ENCODE measurements at places on chromosomes 7 and 10.

DNA sequence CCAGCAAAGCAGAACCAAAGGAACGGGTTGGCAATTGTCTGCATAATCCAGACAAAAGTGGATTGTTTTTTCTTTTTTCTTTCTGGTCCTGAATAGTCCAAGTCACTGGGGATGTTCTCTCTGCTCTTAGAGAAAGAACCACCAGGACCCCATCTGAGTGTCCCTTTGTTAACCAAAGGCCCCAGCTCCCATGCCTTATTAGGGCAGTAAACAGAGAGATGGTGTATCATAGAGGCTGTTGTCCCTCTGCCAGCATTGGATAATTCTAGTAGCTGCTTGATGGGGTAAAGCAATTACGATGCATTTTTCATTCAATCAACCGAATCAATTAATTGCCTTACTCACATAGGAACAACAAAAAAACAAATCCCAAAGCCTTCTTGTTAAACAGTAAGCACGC is 213.0 kb downstream of the BUB3 start:
- DNase-seq: no peak

- DNase-seq: no peak
Observed at GRCh38 chr7:31256506-31256905, 84.0 kb downstream of the NEUROD6 start.

GRCh38 chr10:114810926-114811325 is 10.7 kb upstream of the FHIP2A start:
- DNase-seq: no peak

DNA sequence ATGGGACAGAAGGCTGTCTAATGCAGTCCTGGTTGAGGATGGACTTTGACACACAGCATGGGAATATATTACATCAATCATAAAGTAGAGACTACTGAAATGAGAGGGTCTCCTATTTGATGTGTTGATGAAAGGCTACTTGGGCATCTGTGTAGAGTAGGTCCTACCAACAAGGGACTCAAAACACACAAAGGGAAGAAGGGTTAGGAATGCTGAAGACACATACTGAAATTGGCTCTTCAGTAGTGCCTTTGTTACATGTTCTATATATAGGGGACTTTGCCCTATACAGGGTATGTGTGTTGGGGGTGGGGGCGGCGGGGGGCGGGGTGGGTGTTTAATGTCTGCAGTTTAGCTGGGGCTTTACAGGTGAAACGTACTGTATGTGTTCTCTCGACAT is 7.7 kb downstream of the CUL1 start:
- DNase-seq: no peak

DNA sequence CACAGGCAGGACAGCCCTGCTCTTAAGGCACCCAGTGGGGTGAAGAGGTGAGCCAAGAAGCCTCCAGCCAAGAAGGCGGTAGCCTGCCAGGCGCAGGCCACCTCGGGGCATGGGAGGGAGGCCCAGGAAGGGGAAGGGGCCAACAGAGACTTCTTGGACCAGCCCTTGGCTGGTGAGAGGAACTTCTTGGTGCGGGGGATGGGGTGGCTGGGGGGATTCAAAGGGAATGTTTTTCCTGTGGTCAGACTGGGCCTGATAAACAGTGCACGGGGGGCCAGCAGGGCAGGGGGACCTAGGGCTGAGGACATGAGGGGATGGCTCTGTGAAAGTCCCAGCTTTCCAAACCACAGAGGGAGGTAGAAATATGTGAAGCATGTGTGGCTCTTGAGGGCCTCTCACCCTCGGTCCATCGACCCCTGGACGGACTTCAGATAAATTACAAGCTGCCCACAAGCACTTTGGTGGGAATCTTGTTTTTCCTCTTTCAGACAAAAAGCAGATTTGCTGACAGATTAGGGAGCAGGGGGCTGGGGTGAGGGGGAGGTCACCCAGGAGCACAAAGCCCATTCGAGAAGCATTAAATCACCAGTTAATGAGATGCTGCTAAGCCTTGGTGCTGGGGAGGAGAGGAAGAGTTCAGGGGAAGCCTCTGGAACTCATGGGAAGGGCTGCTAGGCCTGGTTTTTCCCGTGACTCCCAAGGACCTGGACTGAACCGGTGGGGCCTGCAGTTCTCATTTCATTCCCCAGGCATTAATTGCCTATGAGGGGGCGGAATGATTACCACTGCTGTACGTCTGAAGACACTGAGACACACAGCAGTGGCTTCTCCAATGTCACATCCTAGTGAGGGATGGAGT is 11.3 kb downstream of the CRYGN start:
- no peak for DNase-seq

DNA sequence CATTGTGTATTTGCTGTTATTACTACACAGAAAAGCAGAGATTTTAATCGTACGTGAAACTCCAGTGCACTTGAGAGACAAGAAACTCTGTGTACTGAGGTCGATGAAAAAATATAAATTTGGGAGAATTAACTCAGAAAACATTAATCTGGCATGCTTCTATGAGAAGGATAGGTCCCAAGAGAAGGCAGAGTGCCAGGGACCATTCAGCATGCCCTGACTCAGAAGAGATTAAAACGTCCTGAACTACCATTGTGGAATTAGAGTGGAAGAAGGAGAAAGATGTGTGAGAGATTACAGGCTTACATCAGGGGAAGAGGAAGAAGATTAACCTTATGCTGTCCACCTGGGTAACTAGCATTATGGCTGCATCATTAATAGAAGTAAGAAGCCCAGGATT is 72.4 kb downstream of the REEP3 start:
- no peak for DNase-seq

GRCh38 chr10:119136084-119136483 is 29.4 kb downstream of the SFXN4 start:
- no peak for DNase-seq

- DNase-seq: peak; percentile 91
Observed at GRCh38 chr7:30740417-30741181, 11.3 kb upstream of the INMT start.

- DNase-seq: peak; percentile 75
Observed at GRCh38 chr10:96370584-96371157, 11.9 kb upstream of the OPALIN start.

DNA sequence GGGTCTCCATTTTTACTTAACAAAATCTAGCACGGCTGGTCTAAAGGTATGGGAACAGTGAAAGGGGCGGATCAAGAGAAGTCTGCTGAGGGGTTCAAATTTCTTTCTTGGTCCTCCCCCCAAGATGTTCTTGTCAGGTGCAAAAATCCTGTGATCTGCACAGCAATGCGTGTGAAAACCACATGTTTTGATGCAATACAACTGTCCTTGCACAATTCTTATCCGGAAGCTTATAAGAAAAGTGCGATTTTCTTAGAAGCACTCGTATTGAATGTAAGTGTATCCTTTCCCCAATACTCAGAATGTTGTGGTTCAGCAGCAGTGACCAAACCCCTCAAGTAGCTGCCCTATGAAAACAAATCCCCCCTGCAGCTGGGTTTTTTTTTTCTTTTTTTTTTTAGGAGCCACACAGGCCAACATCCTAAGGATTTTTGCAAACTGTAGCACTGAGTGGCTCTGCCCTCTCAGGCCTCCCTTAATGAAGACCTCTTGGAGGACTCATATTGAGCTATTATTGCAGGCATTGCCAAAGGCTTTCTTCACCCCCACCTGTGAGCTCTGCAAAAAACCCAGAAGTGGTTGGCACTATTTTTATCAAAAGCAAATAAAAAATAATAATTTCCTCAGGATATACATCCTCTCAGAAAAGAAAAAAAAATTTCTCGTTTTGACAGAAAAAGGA is 151.9 kb upstream of the ITGB1 start:
- DNase-seq: no peak

- DNase-seq: no peak
Observed at GRCh38 chr7:25031007-25031406, 51.0 kb upstream of the OSBPL3 start.

DNA sequence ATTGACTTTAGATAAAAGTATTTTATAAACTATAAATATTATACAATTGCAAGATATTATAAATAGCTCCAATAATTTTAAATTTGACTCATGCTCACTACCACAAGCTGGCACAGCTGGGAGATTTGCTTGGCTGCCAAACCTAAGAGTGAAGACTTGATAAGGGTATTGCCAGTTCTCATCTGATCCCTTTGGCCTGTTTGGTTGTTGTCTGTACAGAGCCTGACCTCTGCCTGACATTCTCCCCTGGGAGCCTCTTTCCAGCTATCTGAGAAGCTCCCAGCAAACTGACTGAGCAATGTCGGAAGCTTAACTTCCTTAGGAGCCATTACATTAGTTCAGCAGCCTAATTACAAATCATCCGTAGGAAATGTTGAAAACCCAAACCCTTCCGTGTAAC is 10.2 kb upstream of the LMOD2 start:
- DNase-seq: no peak

DNA sequence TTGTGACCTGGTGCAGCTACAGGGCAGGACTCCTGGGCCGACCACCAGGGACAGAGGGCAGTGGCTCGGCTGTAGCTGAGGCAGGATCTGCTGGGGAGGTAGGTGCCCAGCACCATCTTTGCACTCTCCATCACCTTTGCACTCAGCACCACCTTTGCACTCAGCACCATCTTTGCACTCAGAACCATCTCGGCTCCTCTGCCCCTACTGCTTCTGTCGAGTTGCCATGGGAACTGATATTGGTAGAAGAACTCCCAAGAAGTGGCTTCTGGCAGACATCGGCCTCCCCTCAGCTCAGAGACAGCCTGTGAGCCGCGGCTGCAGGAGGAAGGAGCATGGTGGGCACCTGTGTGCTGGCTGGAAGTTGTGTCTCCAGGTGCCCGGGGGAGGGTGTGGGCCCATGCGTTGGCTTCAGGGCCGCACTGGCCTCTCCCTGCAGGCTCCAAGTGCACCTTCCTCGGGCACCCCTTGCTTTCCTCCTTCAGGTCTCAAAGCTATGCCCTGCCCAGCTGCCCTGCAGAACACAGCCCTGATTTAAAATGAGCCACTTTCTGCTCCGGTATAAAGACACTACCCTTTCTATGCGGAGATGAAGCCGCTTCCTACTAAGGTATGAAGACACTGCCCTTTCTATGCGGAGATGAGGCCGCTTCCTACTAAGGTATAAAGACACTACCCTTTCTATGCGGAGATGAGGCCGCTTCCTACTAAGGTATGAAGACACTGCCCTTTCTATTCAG is 514.5 kb downstream of the PTPRN2 start:
- no peak for DNase-seq

DNA sequence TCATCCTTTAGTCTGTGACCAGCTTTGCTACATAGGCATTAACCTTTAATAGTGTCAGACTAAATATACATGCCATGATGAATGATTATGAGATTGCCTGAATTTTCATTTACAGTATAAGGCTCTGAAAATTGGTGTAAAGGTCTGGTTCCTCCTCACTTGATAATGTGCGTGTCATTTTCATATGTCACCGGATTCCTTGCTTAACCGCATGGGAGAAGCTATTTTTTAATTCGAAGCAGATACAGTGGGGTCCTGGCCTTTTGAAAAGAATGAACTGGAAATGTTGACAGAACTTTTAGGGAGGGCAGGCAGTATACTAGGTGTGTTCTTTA is 192.4 kb upstream of the SH2B2 start:
- DNase-seq: no peak

DNA sequence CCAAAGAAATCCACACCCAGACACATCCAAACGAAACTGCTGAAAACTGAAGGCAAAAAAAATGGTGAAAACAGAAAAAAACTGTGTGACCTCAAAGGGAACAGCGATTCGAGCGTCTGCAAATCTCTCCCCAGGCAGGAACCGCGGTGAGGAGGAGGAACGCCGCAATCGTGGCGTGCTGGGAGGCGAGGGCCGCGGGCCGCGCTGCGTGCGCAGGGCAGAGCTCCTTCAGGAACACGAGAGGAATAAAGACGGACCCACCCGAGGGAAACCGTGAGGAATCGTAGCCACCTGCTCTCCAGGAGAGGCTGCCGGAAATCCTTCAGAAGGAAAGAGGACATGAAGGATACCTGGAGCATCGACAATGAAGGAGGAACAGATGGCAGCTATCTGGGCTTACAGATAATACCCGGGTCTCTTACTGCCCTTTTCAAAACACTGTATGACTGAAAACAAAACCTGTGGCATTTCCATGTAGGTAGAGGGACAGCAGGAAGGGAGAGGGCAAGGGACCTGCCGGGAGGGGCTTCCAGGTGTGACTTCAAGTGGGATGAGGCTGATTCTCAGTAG is 266.0 kb downstream of the MAD1L1 start:
- DNase-seq: peak; percentile 8

GRCh38 chr7:158308001-158308400 is 279.6 kb downstream of the PTPRN2 start:
- no peak for DNase-seq

DNA sequence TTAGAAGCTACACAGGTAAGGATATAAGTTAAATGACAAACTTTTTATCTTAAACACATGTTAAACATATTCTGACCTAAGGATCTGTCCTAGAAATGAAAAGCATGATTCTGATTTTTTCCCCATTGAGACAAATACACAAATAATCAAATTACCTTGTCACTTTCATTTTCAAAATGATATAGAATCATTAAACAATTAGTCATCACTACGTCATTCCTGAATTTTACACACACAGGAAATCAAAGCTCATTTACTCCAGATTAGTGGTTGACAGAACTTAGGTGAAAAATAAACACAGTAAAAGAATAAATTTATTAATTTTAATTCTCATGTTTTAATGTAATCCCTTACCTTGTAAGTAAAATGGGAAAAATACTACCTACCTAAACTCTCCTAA is 89.0 kb downstream of the AASS start:
- no peak for DNase-seq

GRCh38 chr10:5040781-5041470 is 37.3 kb upstream of the AKR1C2 start:
- DNase-seq: no peak

GRCh38 chr10:133544506-133544905 is 17.3 kb downstream of the CYP2E1 start:
- DNase-seq: no peak

- DNase-seq: no peak
Observed at GRCh38 chr7:143283381-143283780, 1.4 kb upstream of the TMEM139 start.

DNA sequence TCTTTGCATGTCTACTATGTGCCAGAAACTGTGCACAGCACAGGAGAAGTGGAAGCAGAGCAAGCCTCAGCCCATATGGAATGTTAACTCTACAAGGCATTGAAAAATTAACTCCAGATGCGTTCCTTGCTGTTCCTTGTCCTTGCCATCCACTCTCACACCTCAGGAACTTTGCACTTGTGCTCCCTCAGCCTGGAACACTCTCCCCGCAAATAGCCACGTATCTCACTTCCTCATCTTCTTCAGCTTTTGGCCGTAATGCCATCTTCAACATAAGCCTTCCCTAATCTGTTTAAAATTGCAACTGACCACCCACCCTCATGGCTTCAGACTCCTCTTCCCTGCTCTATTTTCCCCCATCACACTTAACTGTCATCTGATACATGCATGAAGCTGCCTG is 83.2 kb upstream of the CAPZA2 start:
- no peak for DNase-seq

DNA sequence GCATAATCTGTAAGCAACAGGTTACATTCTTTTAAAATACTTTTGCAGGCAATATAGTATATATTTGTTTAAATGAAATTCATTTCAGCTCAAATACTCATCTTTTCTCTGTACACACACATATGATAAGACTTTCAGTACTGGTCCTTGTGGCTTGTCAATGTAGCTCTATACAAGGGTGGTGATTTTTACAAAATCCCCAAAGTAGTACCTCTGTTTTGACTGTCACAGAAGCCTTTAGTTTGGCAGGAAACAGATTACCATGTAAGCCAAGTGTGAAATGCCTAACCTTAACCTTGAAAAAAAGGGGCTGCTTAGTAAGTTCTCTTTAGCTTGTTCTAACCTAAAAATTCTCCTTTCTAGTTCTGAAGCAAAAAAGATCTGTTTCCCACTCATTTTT is 87.9 kb downstream of the KCND2 start:
- DNase-seq: no peak

GRCh38 chr7:86833360-86833759 is 189.7 kb downstream of the GRM3 start:
- no peak for DNase-seq

GRCh38 chr10:35355971-35356724 is 19.8 kb downstream of the CCNY start:
- DNase-seq: no peak

Data from glutamatergic neuron (in vitro differentiated cells).